AG04450 (cell line): ENCODE measurements at places on chromosomes 7 and 10.

- DNase-seq, result no peak
Measured at GRCh38 chr10:121788115-121788514, 139.7 kb downstream of the ATE1 start.

DNA sequence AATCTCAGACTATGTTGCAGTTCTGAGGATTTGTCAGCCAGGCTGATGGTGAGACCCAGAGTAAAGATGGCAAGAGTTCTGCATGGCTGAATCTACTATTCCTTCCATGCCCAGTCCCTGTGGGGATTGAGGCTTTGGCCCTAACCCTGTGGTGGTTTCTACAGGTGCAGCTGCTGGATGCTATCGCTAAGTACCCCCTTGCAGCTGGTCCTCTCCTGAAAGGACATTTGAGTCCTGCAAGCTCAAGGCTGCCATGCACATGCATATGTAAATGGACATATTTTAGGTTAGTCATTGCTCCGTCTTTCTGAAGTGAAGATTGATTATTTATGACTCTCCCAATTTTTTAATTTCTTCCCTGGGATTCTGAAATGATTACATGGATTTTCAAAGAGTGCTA is 1122.2 kb upstream of the CELF2 start:
- DNase-seq, result no peak

DNA sequence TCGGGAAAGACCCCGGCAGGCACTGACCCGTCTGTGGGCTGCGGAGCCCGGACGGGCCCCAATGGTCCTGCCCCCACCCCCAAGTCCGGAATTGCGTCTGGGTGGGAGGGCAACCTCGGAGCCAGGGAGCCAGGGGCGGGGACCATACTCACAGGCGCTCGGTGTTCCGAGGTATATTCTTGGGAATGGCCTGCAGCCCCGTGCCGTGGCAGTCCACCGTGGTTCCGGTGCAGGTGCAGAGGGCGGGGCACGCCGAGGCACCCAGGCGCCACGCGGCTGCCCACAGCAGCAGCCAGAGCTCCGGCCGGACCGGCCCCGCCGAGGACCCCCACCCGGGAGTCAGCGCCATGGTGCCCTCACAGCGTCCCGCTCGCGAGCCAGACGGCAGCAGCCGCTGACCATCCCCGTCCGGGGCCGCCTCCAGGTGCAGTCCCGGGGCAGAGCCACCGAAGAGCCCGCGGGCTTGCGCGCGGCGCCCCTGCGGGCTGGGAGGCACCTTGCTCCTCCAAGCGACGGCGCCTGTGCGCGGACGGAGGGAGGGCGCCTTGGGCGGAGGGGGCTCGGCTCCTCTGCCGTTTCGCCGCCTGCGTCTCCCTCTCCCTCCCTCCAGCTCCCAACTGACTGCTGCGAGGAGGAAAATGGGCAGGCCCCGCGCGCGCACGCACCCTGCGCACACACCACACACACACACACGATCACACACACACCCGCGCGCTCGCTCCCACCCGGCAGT is at the start of gene SLIT1:
Gene SLIT1, minus strand, starts transcription at position 634 of the 733 bp plus-strand sequence. Its CDS starts 285 bp downstream, at position 349.
- DNase-seq, result no peak

DNA sequence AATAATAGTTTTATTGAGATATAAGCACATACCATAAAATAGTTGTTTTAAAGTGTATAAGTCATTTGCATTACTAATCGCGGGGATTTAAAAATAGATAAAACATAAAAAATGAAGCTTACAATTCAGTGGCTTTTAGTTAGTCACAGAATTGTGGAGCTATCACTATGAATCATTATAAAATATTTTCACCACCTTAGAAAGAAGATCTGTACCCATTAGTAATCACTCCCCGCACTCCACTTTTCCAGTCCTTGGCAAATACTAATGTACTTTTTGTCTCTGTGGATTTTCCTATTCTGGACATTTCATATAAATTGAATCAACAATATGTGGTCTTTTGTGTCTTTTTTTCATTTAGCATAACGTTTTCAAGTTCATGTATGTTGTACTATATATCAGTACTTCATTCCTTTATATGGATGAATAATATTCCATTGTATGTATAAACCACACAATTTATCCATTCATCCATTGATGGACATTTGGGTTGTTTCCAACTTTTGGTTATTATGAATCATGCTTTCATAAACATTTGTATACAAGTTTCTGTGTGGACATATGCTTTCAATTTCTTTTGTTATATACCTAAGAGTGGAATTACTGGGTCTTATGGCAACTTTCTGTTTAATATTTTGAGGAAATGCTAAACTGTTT is 162.5 kb downstream of the MAGI2 start:
- no peak for DNase-seq
